ENCODE measurements at places on chromosomes 11 and 22.

- DNase-seq, result no peak
Measured at GRCh38 chr11:10067629-10068300, 226.3 kb downstream of the SBF2 start.

DNA sequence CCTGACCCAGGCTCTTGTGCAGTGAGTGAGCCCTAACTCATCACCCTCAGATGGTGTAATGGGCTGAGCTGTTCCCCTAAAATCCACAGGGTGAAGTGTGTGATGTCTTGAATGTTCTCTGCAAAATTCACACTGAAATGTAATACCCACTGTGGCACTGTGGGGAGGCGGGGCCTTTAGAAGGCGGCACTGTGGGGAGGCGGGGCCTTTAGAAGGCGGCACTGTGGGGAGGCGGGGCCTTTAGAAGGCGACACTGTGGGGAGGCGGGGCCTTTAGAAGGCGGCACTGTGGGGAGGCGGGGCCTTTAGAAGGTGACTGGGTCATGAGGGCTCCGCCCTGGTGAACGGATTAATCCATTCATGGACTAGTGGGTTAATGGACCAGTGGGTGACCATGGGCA, 33.0 kb downstream of the CHID1 start:
- no peak for DNase-seq

GRCh38 chr11:99803501-99803900, 782.8 kb downstream of the CNTN5 start:
- DNase-seq, result no peak

DNA sequence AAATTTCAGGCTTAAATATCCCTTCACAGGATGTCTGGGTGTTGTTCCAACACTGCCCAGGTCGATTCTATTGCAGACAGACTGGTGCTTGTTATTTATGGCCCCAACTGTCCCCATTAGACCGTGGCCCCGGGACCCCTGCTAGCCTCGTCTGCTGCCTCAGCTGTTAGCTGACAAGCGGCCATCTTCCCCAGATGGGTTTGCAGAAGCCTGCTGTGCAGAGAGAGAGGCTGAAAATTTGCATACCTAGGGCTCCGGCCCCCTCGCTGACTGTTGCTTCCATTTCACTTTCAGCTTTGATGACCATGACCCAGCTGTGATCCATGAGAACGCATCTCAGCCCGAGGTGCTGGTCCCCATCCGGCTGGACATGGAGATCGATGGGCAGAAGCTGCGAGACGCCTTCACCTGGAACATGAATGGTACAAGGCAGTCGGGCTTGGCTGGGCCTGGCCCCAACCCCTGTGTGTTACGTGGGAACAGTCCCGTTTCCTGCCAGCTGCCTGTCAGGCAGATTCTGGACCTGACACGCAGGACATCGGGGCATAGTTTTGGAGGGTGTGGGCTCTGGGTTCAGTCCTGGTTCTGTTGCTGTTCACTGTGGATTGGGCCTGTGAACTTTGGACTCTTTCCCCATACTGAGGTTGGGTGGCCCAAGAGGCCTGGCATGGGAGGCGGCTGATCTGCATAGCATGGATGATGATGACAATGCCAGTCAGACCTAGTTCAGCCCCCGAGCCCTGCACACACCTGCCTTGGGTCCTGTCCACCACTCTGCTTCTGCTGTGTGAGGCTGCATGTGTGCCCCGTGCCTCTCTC, 16.4 kb downstream of the SMARCB1 start:
- no peak for DNase-seq

DNA sequence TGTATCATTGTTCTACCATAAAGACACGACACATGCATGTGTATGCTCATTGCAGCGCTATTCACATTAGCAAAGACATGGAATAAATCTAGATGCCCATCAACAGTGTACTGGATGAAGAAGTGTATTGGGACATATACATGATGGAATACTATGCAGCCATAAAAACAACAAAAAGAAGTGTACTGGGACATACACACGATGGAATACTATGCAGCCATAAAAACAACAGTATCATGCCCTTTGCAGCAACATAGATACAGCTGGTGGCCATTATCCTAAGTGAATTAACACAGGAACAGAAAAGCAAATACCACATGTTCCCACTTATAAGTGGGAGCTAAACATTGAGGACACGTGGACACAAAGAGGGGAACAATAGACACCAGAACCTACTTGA, 22.7 kb downstream of the ARL14EP start:
- DNase-seq, result no peak

DNA sequence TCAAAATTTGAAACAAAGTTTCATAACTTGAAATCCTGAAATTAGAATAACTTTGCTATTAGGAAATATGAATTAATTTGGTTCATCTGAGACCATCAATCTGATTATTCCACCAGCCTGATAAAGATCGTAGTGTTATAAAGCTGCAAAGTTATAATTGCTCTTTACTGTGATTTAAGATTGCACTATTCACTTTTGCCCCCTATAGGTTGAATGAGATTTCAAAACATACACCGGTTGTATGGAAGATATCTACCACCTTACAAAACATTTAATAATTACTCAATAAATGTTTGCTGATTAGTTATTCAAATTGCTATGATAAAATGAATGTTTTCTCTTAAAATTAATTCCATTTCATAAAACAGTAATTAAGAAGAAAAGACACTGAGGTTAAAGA, 26.1 kb downstream of the APIP start:
- no peak for DNase-seq

DNA sequence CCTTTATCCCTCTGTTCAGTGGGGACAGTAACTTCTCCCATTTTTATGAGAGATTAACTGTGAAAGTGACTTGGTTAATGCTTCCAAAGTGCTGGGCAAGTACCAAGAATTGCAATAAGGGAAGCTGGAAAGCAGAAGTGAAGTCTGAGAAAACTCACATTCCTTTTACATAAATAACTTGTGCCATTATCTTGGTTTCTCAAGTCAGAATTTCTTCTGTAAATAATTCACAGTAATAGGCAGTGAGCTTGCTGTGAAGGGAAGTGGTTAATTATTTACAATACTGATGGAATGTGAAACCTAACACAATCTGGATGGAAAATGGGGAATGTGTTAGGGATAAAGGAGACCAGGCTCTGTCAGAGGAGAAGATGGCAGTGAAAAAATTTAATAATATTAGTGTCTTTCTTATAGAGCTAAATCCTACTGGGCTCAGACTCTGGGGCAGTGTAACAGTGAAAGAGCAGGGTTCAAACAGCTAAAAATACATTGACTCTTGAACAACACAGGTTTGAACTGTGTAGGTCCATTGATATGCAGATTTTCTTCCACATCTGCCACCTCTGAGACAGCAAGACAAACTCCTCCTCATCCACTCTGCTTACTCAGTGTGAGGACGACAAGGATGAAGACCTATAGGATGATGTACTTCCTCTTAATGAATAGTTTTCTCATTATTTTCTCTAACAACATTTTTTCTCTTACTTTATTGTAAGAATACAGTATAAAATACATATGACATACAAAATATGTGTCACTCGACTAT, 251.5 kb upstream of the ISX start:
- DNase-seq, result no peak

DNA sequence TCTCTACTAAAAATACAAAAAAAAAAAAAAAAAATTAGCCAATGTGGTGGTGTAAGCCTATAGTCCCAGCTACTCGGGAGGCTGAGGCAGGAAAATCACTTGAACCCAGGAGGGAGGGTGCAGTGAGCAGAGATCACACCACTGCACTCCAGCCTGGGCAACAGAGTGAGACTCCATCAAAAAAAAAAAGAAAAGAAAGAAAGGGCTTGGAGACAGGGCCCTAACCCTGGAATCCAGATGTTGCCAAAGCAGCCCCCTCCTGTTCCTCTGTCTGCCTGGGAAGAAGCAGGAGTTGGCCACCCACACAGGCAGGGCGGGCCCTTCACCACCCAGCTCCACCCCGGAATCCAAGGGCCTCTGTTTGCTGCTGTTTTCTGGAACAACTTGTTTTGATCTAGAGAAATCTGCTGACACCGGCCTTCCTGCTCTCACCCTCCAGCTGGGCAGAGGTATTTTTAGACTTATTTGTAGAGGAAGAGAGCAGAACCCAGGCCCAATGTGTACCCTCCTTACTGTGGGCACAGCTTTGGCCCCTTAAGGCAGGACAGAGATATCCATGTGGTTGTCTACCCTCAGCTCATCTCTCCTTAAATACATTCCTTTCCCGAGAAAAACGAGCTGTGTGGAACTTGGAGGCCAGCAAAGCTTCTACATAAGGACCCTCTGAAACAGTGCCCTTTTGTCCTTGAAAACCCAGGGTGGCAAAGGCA, 2.7 kb upstream of the NEAT1 start:
- DNase-seq, result peak; percentile 83

DNA sequence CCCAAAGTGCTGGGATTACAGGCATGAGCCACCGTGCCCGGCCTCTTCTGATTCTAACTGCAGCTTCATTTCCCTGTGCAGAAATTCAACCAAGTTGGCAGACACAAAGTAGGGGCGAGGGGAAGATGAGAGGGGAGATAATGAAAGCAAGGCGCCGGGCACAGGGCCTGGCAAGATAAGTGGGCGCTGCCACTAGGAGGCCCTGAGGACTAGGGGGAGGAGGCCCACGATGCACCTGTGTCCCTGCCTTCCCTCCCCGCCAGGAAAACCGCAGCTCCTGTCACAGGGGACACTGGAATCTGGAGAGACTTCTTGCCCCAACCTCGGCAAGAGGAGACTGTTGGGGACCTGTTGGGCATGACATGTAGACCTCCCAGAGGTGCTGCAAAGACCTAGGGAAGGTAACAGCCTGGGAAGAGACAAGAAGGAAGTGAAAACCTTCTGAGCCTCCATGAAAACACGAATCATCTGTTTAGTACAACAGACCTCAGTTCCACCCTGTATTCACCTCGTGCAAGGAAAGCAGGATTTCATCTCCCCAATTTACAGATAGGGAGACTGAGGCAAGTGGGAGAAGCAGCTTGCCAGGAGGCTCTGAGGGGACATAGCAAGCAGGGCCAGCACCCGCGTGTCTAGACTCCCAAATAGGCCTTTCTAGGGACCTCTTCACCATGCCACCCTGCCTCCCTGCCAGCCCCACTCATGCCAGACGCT, 3.1 kb upstream of the LGALS1 start:
- DNase-seq, result no peak

GRCh38 chr11:35980686-35981390, 37.0 kb downstream of the LDLRAD3 start:
- DNase-seq, result no peak

GRCh38 chr11:122661182-122661945, 5.8 kb downstream of the UBASH3B start:
- DNase-seq, result no peak

- no peak for DNase-seq
Measured at GRCh38 chr11:98056945-98057344, 963.8 kb upstream of the CNTN5 start.

DNA sequence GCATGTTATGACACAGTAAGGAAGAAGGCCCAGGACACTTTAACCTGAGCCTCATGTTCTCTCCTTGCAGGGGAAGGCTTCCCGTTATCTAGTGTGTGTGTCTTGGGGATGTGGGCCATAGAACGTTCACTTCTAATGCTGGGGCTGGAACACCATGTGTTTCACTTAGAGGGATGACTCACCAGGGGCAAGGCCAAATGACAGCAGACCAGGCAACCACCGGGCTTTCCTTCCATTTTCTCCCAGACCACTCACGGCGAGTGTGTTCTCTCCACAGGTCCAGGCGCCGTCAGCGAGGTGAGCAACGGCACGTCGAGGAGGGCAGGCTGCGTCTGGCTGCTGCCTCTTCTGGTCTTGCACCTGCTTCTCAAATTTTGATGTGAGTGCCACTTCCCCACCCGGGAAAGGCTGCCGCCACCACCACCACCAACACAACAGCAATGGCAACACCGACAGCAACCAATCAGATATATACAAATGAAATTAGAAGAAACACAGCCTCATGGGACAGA, 964.4 kb downstream of the NTM start:
- DNase-seq, result no peak

- no peak for DNase-seq
Measured at GRCh38 chr11:91536366-91536765, 688.3 kb upstream of the FAT3 start.

GRCh38 chr11:14858404-14858803, 33.6 kb downstream of the CYP2R1 start:
- no peak for DNase-seq

GRCh38 chr11:66142370-66143263, 72.5 kb downstream of the PACS1 start:
- DNase-seq, result no peak

- no peak for DNase-seq
Measured at GRCh38 chr22:40237788-40238424, 60.2 kb downstream of the TNRC6B start.

DNA sequence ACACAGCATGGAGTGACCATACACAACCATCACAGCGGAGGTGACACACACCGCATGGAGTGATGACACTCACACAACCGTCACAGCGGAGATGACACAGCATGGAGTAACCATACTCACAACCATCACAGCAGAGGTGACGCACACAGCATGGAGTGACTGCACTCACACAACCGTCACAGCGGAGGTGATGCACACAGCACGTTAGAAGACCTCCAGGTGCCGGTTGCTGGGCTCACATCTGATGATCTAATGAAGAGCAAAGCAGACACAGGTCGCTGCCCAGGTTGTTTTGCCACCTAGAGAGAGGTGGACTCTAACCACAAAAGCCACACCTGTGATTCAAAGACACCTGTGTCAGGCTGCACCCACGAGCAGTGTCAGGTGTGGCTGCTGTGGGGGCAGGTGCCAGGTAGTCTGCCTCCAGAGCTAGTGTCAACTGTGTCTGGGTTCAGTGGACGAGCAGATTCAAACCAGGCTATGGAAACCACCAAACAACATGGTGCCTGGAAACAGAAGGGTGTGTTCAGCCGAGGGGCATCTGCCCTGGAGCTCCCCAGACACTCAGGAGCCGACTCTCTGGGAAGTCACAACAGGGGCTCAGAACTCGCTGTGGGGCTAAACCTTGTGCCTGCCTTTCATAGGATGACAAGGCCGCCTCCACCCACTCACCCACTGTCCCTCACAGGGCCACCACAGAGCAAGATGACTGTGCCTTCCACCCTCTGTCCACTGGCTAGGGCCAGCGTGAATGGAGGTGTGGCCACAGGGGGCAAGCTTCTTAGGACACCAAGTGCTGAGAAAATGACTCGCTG, 608.2 kb downstream of the TBC1D22A start:
- DNase-seq, result no peak

DNA sequence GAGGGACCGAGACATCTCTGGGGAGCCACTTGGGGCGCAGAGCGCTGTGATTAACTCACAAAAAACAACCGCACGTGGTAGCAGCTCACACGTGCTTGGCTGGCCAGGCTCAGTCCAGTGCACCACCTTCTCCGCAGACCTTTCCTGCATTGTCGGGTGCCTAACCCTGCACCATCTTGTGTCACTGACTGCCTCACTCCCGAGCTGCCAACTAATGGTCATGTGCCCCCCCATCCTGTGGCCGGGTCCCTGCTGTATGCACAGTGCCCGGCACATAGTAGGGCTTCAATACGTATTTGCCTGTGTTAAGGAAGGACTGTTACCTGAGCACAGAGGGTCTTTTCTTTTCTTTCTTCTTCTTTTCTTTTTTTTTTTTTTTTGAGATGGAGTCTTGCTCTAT, 71.9 kb downstream of the ARHGAP8 start:
- no peak for DNase-seq

GRCh38 chr11:114832532-114833125, 154.3 kb downstream of the NXPE2 start:
- no peak for DNase-seq
